ENCODE measurements at places on chromosomes 7 and 10. TPM values are rescaled to one million over a fixed set of nuclear protein-coding genes. Genes with fewer than 3 reads are reported as not detected.

VSTM4 gene
- 1.2 TPM for total RNA-seq

ASIC3 gene
- total RNA-seq: 1.6 TPM

TRIM74 gene
- total RNA-seq: 0.36 TPM

SAP25 gene
- total RNA-seq: 1.5 TPM

GARIN1A gene
- not detected for total RNA-seq

SLC26A3 gene
- total RNA-seq: not detected

STAMBPL1 gene
- 1.6 TPM for total RNA-seq

PTPN12 gene
- total RNA-seq: 86.6 TPM

DNAJC30 gene
- total RNA-seq: 2.6 TPM

TMEM139 gene
- total RNA-seq: 5.4 TPM

COMMD3 gene
- total RNA-seq: 13.6 TPM

Data from neural progenitor cell (in vitro differentiated cells).